Cortex of kidney (tissue), 1 donor: ENCODE measurements at places on chromosomes 3 and 15.

DNA sequence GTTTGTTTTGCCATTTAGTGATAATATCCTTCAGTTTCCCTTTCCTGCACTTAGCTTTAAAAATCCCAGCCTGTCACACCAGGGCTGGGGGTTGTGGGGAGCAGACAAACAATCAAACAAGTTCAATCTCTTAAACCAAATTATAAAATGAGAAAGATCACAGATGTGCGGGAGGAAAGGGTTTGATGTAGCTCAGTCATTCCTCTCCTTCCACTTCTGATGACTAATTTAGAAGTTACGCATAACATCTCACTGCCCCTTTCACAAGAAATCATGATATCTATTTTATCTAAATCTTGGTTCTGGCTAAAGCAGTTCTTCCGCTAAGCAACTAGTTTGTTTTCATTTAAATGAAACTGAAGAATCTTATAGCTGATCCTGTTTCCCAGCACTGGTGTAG lies 34.1 kb upstream of the ATG7 start:
- no peak for DNase-seq

DNA sequence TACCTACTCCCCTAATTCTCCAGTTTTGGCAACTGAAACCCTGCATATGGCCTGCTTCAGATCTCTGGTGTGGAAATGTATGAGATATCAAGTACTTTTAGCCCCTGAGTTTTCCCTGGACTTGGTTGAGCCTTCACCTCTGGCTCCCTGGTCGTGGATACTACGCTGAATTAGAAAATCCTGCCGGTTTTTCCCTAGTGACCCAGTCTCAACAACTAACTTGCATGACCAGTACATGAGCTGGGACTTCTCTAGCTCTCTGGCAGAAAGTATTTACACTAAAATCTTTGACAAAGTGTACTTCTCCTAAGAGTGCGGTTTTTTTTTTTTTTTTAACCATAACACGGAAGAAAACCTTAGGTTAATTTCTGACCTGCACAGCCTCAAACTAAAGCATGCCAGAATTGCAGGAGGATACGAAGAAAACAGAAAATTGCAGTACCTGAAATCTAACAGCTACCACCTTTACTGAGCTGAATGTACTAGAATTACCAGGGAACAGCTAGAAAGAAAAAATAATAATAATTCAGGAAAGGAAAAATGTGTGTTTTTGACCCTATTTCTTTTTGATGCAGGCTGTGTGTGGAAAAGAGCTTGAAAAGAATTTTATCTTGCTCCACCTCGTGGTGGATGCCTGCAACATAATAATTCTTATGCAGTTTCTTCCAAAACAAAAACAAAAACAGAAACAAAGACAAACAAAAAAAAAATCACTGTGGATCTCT lies 165.6 kb downstream of the GMNC start:
- no peak for DNase-seq

GRCh38 chr3:146540236-146540635 lies 4.2 kb downstream of the PLSCR1 start:
- no peak for DNase-seq

DNA sequence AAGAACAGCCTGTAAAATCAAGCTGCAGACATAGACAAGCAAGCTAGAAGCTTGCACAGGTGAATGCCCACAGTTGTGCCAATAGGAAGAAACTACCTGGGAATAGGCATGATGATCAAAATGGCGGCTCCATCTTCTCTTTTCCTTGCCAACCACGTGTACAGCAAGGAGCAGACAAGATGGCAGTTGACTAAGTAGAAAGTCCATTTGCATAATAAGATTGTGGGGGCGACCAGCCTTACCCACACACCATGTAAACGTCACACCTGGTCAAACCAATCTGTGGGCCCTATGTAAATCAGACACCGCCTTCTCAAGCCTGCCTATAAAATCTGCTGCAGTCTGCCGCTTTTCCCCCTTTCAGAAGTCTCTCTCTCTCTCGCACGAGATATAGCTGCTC lies 25.1 kb upstream of the ANKRD34C start:
- DNase-seq, result no peak

GRCh38 chr15:34952481-34952880 lies 17.1 kb downstream of the AQR start:
- DNase-seq, result no peak

DNA sequence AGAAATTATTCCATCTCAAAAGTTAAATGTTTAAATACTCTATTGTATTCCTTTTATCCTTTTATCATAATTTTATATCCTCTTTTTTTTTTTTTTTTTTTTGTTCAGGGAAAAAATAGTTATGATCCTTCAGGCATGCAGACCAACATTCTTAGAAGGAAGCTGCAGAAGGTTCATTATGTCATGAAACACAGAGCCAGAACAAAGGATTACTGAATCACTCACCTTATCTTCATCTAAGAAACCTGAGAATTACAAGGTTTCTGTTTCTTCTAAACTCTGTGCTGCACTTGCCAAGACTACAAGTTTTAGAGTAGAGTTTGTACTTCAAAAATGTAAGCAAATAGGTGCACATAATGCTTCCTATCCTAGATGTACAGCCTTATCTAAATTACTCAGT lies 3.3 kb downstream of the PLCH1 start:
- no peak for DNase-seq

- no peak for DNase-seq
Measured at GRCh38 chr15:60529332-60529731, 50.4 kb upstream of the ICE2 start.

DNA sequence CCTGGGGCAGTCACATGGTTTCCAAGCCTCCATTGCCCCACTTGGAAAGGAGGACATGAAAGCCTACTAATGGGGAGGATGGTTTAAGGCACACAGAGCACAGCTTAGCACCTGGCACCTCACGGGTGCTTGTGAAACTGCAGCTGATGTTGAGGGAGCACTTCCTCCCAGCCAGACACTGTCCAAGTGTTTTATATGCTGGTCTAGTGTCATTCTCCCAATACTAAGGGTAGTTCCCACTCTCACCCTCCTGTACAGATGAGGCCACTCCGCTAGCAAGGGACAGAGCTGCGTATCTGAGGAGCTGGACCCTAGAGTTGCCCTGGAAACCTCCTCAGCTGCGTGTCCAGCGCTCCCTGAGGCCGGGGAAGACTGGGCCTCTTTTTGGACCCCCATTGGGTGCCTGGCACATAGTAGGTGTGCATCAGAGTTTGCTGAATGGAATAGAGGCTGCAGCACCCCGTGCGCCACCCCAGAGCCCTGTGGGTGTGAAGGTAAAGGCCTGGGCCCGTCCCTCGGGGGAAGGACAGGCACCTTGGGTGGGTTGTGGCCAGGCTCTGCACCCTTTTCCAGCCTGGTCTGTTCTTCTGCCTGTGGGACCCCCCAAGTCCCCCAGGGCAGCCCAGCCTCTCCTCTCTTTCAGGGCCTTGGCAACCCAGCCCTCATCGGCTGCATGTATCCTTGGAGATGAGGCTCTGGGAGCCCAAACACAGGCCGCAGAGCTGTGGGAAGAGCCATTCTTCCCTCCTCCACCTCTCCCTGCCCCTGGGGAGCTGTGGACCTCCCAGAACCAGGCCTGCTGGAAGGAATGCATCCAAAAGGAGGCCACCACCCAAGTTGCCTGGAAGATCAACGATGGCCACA lies 31.3 kb downstream of the DNASE1L3 start:
- no peak for DNase-seq

- DNase-seq, result no peak
Measured at GRCh38 chr15:64046421-64047153, at the start of gene DAPK2. Gene DAPK2 (minus strand): TSS chr15:64046485. CDS start chr15:64040261, 6,224 bp downstream.

DNA sequence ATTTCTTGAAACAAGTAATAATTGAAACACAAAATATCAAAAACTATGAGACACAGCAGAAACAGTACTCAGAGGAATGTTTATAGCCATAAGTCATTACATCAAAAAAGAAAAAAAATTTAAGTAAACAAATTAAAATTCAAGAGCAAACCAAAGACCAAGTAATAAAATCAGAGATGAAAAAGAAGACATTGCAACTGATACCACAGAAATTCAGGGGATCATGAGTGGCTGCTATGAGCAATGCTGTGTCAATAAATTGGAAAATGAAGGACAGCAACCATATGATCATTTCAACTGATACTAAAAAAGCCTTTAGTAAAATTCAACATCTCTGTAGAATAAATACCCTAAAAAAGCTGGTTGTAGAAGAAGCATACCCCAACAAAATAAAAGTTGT lies 644.1 kb upstream of the BCHE start:
- DNase-seq, result no peak

DNA sequence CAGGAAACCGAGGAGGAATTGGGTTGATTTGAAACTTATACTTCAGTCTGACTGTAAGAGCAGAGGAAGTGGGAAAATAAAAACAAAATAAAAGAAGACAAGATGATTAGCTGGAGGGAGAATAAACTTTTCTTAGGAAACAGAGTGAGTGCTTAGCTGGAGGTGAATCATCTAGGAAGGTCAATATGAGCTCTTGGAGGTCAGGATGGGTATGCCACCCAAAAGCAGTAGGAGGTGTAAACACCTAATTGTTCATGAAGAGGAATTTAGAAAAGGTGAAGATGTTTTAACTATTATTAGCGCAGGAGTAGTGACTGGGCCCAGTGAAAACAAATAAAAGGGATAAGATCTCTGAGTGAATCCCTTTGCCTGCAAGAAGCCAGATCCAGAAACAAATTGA lies 39.9 kb upstream of the ARL14 start:
- no peak for DNase-seq
